Sigmoid colon (tissue), 7 donors: ENCODE measurements at places on chromosomes 6 and 20. TPM values are rescaled to one million over a fixed set of nuclear protein-coding genes. Genes with fewer than 3 reads are reported as not detected.

Gene CCN6
- total RNA-seq: not detected

Gene RALY
- 93.5 TPM for total RNA-seq

Gene OR5V1
- not detected for total RNA-seq

Gene SMIM26
- total RNA-seq: 235 TPM

Gene ENPP5
- 0.71 TPM for total RNA-seq

Gene FILIP1
- total RNA-seq: 47.1 TPM

Gene POLR1C
- total RNA-seq: 11.9 TPM

Gene GPR63
- 1.6 TPM for total RNA-seq

Gene CEP43
- 12.8 TPM for total RNA-seq

Gene BPIFB2
- total RNA-seq: not detected

Gene DOK5
- 5.0 TPM for total RNA-seq

Gene TREM1
- total RNA-seq: 0.36 TPM

Gene JPH2
- total RNA-seq: 128 TPM

Gene CAGE1
- total RNA-seq: not detected

Gene TOP1
- total RNA-seq: 22.1 TPM

Gene SNRPB
- total RNA-seq: 146 TPM

Gene NHLRC1
- total RNA-seq: 1.2 TPM

Gene ADTRP
- total RNA-seq: not detected

Gene TSBP1
- not detected for total RNA-seq

Gene TCP11
- total RNA-seq: not detected

Gene PXT1
- not detected for total RNA-seq

Gene FAM184A
- total RNA-seq: 5.3 TPM

Gene SOBP
- 16.8 TPM for total RNA-seq

Gene GSTA3
- not detected for total RNA-seq

Gene STX7
- total RNA-seq: 72.5 TPM

Gene TP53TG5
- not detected for total RNA-seq

Gene POPDC3
- 0.83 TPM for total RNA-seq

Gene TMEM200A
- 0.71 TPM for total RNA-seq

Gene PABPC1L
- total RNA-seq: 9.2 TPM

Gene ELOVL4
- total RNA-seq: 2.2 TPM

Gene GPR31
- not detected for total RNA-seq

Gene BICRAL
- 13.6 TPM for total RNA-seq
